ENCODE measurements at places on chromosomes 12 and 14. TPM values are rescaled to one million over a fixed set of nuclear protein-coding genes. Genes with fewer than 3 reads are reported as not detected.

OS9 gene
- 183 TPM for total RNA-seq

SCNN1A gene
- total RNA-seq, result 0.85 TPM

KRT80 gene
- 1.1 TPM for total RNA-seq

KRT75 gene
- total RNA-seq, result not detected

EFS gene
- total RNA-seq, result 28.9 TPM

GRIN2B gene
- total RNA-seq, result not detected

SCN8A gene
- total RNA-seq, result 50.6 TPM

IFNG-AS1 gene
- not detected for total RNA-seq

CLEC6A gene
- total RNA-seq, result not detected

POTEM gene
- not detected for total RNA-seq

TAS2R9 gene
- not detected for total RNA-seq

COQ10A gene
- total RNA-seq, result 12.4 TPM

TESPA1 gene
- not detected for total RNA-seq

OAS1 gene
- 10.6 TPM for total RNA-seq

PPHLN1 gene
- total RNA-seq, result 51.1 TPM

IFNG gene
- not detected for total RNA-seq

CHST11 gene
- total RNA-seq, result 7.4 TPM

PLEK2 gene
- total RNA-seq, result 2.6 TPM

KCNJ8 gene
- total RNA-seq, result 2.3 TPM

FANCM gene
- total RNA-seq, result 3.8 TPM

DYRK4 gene
- 29.1 TPM for total RNA-seq

NEUROD4 gene
- total RNA-seq, result not detected

PLEKHD1 gene
- total RNA-seq, result under 0.01 TPM

NRL gene
- 1.8 TPM for total RNA-seq

NRIP2 gene
- total RNA-seq, result under 0.01 TPM

ALG10B gene
- 3.1 TPM for total RNA-seq

GDF3 gene
- total RNA-seq, result not detected

TMPRSS12 gene
- total RNA-seq, result not detected

C12orf50 gene
- not detected for total RNA-seq

UNC79 gene
- total RNA-seq, result 0.12 TPM

WSCD2 gene
- total RNA-seq, result not detected

PTCSC3 gene
- not detected for total RNA-seq

METTL17 gene
- total RNA-seq, result 42.4 TPM

ADCY4 gene
- 24.2 TPM for total RNA-seq

PTGDR gene
- not detected for total RNA-seq

GPR68 gene
- total RNA-seq, result 3.4 TPM

PTGER2 gene
- 0.97 TPM for total RNA-seq

SFSWAP gene
- 31.7 TPM for total RNA-seq

P2RX2 gene
- total RNA-seq, result not detected

KRT82 gene
- total RNA-seq, result not detected

ADCY6 gene
- 34.9 TPM for total RNA-seq

PSMB11 gene
- not detected for total RNA-seq

All from hair follicle dermal papilla cell (primary cell).